ENCODE measurements at places on chromosomes 2 and 18. TPM values are rescaled to one million over a fixed set of nuclear protein-coding genes. Genes with fewer than 3 reads are reported as not detected.

Gene KLHL14
- 0.20 TPM for total RNA-seq

Gene PARD6G
- total RNA-seq = 0.26 TPM

Gene TMEM198
- 4.2 TPM for total RNA-seq

Gene CTNNA2
- total RNA-seq = not detected

Gene TFCP2L1
- total RNA-seq = 0.06 TPM

DNA sequence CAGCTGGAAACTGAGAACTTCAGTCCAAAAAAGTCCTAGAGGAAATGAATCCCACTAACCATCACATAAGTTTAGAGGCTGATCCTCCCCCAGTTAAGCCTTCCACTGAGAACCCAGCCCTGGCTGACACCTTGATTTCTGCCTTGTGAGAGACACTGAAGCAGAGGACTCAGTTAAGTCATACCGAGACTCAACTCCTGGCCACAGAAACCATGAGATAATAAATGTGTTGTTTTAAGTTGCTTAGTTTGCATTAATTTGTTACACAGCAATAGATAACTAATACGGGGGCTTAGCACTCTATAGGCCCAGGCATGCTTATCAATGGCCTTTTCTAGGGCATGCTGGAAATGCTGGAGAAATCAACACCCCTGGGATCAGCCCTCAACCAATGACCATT lies 3.4 kb upstream of the ADD2 start:
- no peak for DNase-seq
- H3K4me3 ChIP-seq = no peak overlapping the region
- H3K4me1 ChIP-seq = peaks cover 12% of the 10 kb centered on the region
- no peak overlapping the region for H3K27ac ChIP-seq
- no peaks in the 10 kb centered on the region for H3K36me3 ChIP-seq
- peaks cover 39% of the 10 kb centered on the region for H3K27me3 ChIP-seq

DNA sequence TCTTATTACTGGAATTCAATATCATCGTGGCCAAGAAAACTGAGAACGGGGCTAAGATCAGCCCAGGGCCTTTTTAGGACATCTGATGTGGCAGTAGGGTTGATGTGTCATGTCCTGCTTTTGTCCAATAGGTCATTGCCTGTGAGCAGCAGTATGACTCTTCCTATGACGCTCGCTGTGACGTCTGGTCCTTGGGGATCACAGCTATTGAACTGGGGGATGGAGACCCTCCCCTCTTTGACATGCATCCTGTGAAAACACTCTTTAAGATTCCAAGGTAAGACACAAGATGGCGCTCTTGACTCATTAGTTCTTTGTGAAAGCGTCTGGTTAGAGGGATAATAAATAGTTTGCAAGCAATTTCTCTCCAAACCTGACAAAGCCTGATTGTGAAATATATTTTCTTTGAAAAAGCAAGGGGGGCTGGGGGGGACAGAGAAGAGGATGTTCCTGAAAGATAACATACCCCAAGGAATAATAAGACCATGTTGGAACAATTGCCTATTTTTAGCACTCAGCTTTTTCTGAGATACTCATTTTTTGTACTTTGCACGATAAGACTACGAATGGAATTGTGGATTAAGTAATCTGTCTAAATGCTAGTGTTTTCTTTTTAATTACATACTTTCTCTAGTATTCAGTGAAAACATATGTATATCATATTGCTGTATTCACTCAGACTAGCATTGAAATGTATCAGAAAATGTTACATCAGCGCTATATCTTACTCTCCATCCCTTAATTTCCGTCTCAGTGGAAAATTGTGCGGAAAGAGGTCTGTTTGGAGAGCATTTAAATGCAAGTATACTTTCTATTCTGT lies 58.1 kb downstream of the MYO3B start:
- no peaks in the 10 kb centered on the region for H3K4me1 ChIP-seq
- H3K36me3 ChIP-seq = no peaks in the 10 kb centered on the region
- H3K27ac ChIP-seq = no peak overlapping the region
- H3K4me3 ChIP-seq = no peak overlapping the region

GRCh38 chr18:57771626-57772025 lies 31.5 kb downstream of the ATP8B1 start:
- DNase-seq = no peak
- no peaks in the 10 kb centered on the region for H3K27me3 ChIP-seq
- H3K4me3 ChIP-seq = no peak overlapping the region
- peaks cover 18% of the 10 kb centered on the region for H3K4me1 ChIP-seq
- H3K27ac ChIP-seq = no peak overlapping the region
- H3K36me3 ChIP-seq = no peaks in the 10 kb centered on the region

- no peaks in the 10 kb centered on the region for H3K4me1 ChIP-seq
- no peaks in the 10 kb centered on the region for H3K27me3 ChIP-seq
- no peak overlapping the region for H3K4me3 ChIP-seq
- no peak overlapping the region for H3K27ac ChIP-seq
- H3K36me3 ChIP-seq = no peaks in the 10 kb centered on the region
Observed at GRCh38 chr2:150006591-150006990, 419.0 kb upstream of the MMADHC start.

DNA sequence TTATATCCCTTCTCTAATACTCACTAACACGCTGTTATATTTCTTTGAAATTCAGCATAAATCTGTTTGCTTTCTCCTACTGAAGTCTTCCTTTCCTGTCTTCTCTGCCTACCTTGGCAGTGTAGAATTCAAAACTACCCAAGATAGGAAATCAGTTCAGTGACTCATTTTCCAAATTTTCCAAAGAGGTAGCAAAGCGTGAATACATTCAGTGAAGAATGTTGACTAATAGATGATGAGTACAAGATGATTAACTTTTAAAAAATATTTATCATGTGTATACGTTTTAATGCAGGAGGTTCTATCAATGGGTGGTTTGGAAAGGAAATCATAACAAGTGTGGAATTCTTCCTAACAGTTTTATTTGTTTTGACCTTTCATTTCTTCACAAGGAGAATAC lies 201.9 kb upstream of the SLC8A1 start:
- H3K27me3 ChIP-seq = no peaks in the 10 kb centered on the region
- no peaks in the 10 kb centered on the region for H3K36me3 ChIP-seq
- H3K27ac ChIP-seq = no peak overlapping the region
- DNase-seq = no peak
- no peaks in the 10 kb centered on the region for H3K4me1 ChIP-seq
- no peak overlapping the region for H3K4me3 ChIP-seq

- H3K27me3 ChIP-seq = no peaks in the 10 kb centered on the region
- H3K4me3 ChIP-seq = no peak overlapping the region
- H3K27ac ChIP-seq = no peak overlapping the region
- peaks cover 11% of the 10 kb centered on the region for H3K4me1 ChIP-seq
- no peak for DNase-seq
- peaks cover 16% of the 10 kb centered on the region for H3K36me3 ChIP-seq
Observed at GRCh38 chr2:152132306-152132705, 33.5 kb upstream of the CACNB4 start.

GRCh38 chr2:94982675-94983074 lies 42.8 kb upstream of the MAL start:
- H3K4me1 ChIP-seq = no peaks in the 10 kb centered on the region
- H3K27ac ChIP-seq = no peak overlapping the region
- H3K27me3 ChIP-seq = peaks cover 9% of the 10 kb centered on the region

GRCh38 chr2:3241971-3242746 lies 135.5 kb downstream of the EIPR1 start:
- peak overlapping the region; percentile 52 for H3K27ac ChIP-seq
- peaks cover 29% of the 10 kb centered on the region for H3K4me1 ChIP-seq
- no peak overlapping the region for H3K4me3 ChIP-seq
- H3K36me3 ChIP-seq = peaks cover 28% of the 10 kb centered on the region
- DNase-seq = no peak
- no peaks in the 10 kb centered on the region for H3K27me3 ChIP-seq

DNA sequence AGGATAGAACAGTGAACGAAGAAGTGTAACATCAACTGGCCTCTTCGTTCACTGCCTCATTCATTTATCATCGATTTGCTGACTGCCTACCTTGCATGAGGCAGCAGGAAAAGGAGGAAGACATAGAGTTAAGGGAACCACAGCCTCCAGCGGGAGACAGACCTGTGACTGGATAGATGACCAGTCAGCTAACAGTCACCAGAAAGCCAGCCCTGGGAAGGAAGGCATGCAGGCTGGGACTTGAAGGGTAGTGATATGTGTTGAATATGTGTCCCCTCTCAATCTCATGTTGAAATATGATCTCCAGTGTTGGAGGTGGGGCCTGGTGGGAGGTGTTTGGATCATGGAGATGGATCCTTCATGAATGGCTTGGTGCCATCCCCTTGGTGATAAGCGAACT lies 58.3 kb downstream of the CTIF start:
- H3K27ac ChIP-seq = no peak overlapping the region
- no peaks in the 10 kb centered on the region for H3K4me1 ChIP-seq
- H3K27me3 ChIP-seq = no peaks in the 10 kb centered on the region
- DNase-seq = no peak
- H3K36me3 ChIP-seq = no peaks in the 10 kb centered on the region

DNA sequence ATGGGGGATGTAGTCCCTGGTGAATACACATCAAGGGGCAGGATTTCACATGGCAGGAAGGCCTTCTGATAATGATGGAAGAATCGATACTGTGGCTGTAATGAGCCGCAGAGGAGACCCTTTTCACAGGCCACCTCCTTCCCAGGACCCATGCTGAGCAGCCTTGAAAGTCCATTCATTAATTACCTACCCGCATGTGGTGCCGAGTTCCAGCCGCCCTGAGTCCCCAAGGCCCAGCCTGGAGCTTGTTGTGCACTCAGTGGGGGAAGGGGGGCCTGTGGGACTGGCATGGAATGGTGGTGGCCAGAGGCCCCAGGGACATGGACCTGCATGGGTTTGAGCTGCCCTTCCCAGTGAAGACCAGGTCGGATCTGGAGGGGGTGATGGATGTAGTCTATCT lies 25.5 kb downstream of the ASB18 start:
- peaks cover 3% of the 10 kb centered on the region for H3K4me1 ChIP-seq
- peaks cover 65% of the 10 kb centered on the region for H3K27me3 ChIP-seq
- no peak overlapping the region for H3K27ac ChIP-seq
- DNase-seq = no peak
- no peaks in the 10 kb centered on the region for H3K36me3 ChIP-seq

- H3K27ac ChIP-seq = no peak overlapping the region
- H3K4me3 ChIP-seq = no peak overlapping the region
- peaks cover 2% of the 10 kb centered on the region for H3K4me1 ChIP-seq
- no peak for DNase-seq
- no peaks in the 10 kb centered on the region for H3K27me3 ChIP-seq
- H3K36me3 ChIP-seq = peaks cover 6% of the 10 kb centered on the region
Observed at GRCh38 chr2:43358410-43359201, 132.2 kb upstream of the ZFP36L2 start.

GRCh38 chr2:62814123-62814522 lies 108.6 kb downstream of the EHBP1 start:
- no peaks in the 10 kb centered on the region for H3K27me3 ChIP-seq
- H3K36me3 ChIP-seq = peaks cover 6% of the 10 kb centered on the region
- DNase-seq = no peak
- no peak overlapping the region for H3K27ac ChIP-seq
- H3K4me3 ChIP-seq = no peak overlapping the region

- no peak for DNase-seq
- H3K27ac ChIP-seq = no peak overlapping the region
- H3K4me1 ChIP-seq = peaks cover 30% of the 10 kb centered on the region
- H3K4me3 ChIP-seq = no peak overlapping the region
- H3K27me3 ChIP-seq = peaks cover 3% of the 10 kb centered on the region
Observed at GRCh38 chr2:65361623-65362022, 70.8 kb downstream of the SPRED2 start.

- no peak overlapping the region for H3K4me3 ChIP-seq
- no peak for DNase-seq
- H3K36me3 ChIP-seq = no peaks in the 10 kb centered on the region
- H3K27me3 ChIP-seq = no peaks in the 10 kb centered on the region
- no peak overlapping the region for H3K27ac ChIP-seq
- no peaks in the 10 kb centered on the region for H3K4me1 ChIP-seq
Observed at GRCh38 chr18:43883886-43884285, 606.6 kb upstream of the SYT4 start.

- no peaks in the 10 kb centered on the region for H3K4me1 ChIP-seq
- H3K36me3 ChIP-seq = peaks cover 2% of the 10 kb centered on the region
- no peak for DNase-seq
Observed at GRCh38 chr2:156229724-156230362, 102.7 kb downstream of the NR4A2 start.

GRCh38 chr2:158464426-158465281 lies 7.9 kb downstream of the PKP4 start:
- peaks cover 8% of the 10 kb centered on the region for H3K36me3 ChIP-seq
- DNase-seq = no peak
- peaks cover 17% of the 10 kb centered on the region for H3K4me1 ChIP-seq
- H3K27ac ChIP-seq = no peak overlapping the region

DNA sequence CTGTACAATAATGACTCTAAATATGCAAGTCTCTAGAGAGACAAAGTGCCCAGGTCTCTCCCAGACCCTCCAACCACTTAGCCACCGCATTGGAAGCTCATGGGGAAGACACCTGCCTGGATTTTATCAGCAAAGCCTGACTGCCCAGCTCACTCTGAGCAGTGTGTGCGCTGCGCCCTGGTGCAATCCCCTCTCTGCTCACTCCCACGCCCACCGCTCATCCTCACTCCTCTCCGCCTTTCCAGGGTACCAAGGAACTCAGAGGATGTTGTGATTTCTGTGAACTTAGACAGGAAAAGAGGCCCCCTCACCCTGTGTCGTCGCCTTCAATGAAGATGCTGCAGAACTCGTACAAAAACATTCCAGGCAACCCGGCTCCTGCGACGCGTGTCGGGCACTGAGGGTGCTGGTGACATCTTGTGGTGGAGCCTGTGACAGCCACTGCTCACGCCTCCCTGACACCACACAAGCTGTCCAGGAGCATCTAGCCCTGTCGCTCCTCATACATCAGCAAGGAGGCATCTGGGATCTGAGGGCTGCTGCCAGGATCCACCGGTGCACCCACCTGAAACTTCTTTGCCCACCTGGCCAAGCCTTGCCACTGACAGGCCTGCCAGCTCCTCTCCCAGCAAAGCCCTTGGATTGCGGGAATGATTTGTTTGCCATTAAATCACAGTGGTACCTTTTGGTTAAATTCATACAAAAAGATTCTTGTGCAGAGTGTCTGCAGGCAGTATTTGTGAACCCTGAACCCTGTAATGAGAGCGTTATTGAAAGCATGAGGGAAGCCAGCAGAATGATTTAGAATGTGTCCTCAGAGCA lies 220.4 kb downstream of the ZNF516 start:
- H3K27ac ChIP-seq = no peak overlapping the region
- peaks cover 10% of the 10 kb centered on the region for H3K27me3 ChIP-seq
- no peaks in the 10 kb centered on the region for H3K36me3 ChIP-seq
- no peaks in the 10 kb centered on the region for H3K4me1 ChIP-seq

DNA sequence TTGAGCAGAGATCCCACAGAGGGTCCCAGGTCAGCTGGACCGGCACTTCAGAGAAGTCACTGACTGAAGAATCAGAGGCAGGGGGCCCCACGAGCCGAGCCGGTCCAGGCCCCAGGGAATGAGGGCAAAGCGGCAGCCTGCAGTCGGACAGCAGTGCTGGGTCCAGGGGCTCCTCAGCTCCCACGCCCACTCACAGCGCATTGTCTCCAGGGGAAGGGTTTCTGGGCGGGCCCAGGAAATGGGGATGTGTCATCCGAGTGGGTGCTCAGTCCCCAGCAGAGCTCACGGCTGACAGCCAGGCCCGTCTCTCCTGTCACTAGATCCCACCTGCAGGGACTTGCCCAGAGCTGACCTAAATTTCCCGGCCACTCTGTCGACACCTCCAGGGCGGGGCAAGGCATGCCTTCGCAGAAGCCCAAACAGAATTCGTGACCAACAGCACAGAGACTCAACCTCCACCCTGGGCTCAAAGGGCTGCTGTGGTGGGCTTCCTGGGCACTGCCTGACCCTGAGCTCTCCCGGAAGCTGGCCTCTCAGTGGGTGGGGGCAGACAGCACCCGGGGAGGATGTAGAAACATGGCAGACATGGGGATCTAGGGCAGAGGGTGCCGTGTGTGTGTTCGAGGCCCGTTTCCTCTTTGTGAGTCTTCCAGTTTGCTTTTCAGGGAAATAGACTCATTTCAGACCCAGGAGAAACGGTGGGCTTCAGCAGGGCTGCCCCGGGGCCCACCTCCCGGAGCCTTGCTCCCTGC lies 42.1 kb upstream of the TAF1B start:
- no peak overlapping the region for H3K27ac ChIP-seq
- peaks cover 4% of the 10 kb centered on the region for H3K27me3 ChIP-seq
- peaks cover 5% of the 10 kb centered on the region for H3K4me1 ChIP-seq
- H3K36me3 ChIP-seq = no peaks in the 10 kb centered on the region
